ENCODE measurements at places on chromosomes 12 and 14. TPM values are rescaled to one million over a fixed set of nuclear protein-coding genes. Genes with fewer than 3 reads are reported as not detected.

DNA sequence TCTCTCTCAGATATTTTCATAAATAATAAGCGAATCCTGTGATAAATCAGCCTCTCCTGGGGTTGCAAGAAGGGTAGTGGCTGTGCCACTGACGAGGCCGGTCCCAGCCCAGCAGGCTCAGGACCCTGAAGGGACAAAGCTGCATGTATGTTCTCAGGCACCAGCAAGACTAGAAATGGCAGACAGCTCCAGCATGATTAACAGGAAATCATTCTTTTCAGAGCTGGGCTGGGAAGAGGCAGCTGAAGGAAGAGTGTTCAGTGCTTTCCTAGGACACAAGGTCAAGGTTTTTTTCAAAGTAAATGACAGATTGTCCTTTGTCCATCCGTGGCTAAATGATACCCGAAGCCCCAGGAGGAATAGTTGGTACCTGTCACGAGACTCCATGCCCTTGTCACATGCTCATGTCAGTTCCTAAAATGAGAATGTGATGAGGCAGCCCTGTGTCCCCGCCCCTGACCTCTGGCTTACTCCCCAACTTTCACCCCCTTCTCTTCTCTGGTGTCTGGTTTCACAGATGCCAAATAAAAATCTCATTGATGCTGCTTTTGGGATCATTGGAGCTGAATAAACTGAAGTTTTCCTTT lies 65.1 kb downstream of the PPP1R36 start:
- H3K36me3 ChIP-seq, result no peaks in the 10 kb centered on the region
- no peaks in the 10 kb centered on the region for H3K27me3 ChIP-seq
- no peak overlapping the region for H3K27ac ChIP-seq
- no peak for DNase-seq

- H3K27ac ChIP-seq, result no peak overlapping the region
- H3K27me3 ChIP-seq, result no peaks in the 10 kb centered on the region
- H3K4me3 ChIP-seq, result no peak overlapping the region
Measured at GRCh38 chr12:112140728-112141127, 15.4 kb downstream of the TRAFD1 start.

Gene ZNF385A
- total RNA-seq, result 2.3 TPM

Gene NPAS3
- total RNA-seq, result 0.26 TPM

Gene CRACR2A
- total RNA-seq, result 3.3 TPM

GRCh38 chr12:109863847-109864712 lies 16.3 kb downstream of the GLTP start:
- no peak overlapping the region for H3K27ac ChIP-seq
- H3K36me3 ChIP-seq, result no peaks in the 10 kb centered on the region
- peaks cover 4% of the 10 kb centered on the region for H3K4me1 ChIP-seq
- DNase-seq, result peak; percentile 24
- no peak overlapping the region for H3K4me3 ChIP-seq

Gene DMAC2L
- 4.8 TPM for total RNA-seq

Gene RNASE2
- not detected for total RNA-seq

Gene SLC10A1
- not detected for total RNA-seq

GRCh38 chr14:54098536-54098935 lies 141.9 kb upstream of the BMP4 start:
- no peaks in the 10 kb centered on the region for H3K36me3 ChIP-seq
- no peaks in the 10 kb centered on the region for H3K4me1 ChIP-seq
- H3K27me3 ChIP-seq, result no peaks in the 10 kb centered on the region
- DNase-seq, result no peak
- H3K27ac ChIP-seq, result no peak overlapping the region

Gene CELA1
- not detected for total RNA-seq

DNA sequence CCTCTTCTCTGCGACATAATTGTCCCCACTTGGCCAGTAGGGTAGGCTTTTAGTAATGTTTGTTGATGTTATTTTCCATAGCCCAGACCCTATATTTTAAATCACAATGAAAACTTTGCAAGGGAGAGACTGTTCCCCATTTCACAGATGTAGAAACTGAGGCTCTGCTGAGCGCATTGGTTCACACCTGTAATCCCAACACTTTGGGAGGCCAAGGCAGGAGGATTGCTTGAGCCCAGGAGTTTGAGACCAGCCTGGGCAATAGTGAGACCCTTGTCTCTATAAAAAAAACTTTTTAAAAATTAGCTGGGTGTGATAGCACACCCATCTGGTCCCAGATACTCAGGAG lies 114.8 kb downstream of the DIP2B start:
- H3K27ac ChIP-seq, result no peak overlapping the region
- no peaks in the 10 kb centered on the region for H3K27me3 ChIP-seq
- H3K4me3 ChIP-seq, result no peak overlapping the region

DNA sequence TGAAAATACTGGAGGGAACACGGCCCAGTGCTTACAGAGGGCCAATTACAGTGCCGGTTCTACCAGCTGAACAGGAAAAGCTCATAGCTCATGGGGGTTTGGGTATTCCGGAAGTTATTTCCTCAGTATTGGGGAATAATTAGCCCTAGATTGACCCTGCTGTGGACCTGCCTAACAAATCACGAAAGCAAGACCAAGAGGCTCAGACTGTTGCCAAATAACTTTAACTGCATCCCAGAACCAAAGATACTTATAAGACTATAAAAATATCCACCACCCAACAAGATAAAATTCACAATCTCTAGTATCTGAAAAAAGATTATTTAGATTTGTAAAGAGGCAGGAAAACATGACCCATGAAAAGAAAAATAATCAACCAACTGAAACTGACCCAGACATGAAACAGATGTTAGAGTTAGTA lies 8.0 kb upstream of the OR5AU1 start:
- no peaks in the 10 kb centered on the region for H3K36me3 ChIP-seq
- DNase-seq, result peak; percentile 12
- no peak overlapping the region for H3K27ac ChIP-seq
- peaks cover 15% of the 10 kb centered on the region for H3K27me3 ChIP-seq
- no peak overlapping the region for H3K4me3 ChIP-seq

DNA sequence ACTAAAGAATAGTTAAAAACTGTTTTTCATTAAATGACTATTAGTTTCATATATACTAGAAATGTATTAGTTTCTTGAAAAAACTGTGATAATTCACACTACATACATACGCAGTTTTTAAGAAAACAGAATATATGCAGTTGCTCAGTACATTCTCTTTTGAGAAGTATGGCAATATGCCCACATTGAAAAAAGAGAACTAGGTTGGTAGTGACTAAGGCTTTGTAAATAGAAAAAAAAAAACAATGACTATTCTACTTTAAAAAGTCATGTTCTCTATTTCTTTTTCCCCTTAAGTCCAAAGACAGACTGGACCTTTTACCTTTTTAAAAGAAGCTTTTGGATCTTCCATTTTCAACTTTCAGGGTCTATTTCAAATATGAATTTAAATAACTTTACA lies 25.0 kb downstream of the SNX6 start:
- no peaks in the 10 kb centered on the region for H3K27me3 ChIP-seq
- no peak overlapping the region for H3K27ac ChIP-seq
- H3K4me1 ChIP-seq, result no peaks in the 10 kb centered on the region
- DNase-seq, result peak; percentile 39

DNA sequence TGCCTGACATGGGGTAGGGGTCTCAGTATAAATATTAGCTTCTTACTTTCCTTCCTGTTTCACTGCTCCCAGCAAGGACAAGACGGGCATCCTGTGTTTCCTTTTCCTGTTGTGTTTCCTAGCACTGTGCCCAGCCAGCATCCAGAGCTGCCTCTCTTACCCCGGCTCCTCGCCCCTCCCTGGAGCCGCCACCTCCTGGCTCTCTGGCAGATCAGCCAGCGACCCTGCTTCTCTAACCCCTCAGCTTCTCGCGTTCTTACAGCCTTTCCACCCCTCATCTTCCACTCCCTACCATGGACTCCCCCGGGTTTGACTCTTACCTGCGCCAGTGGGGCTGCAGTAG lies 17.8 kb downstream of the HDAC7 start:
- no peak overlapping the region for H3K4me3 ChIP-seq
- H3K4me1 ChIP-seq, result peaks cover 17% of the 10 kb centered on the region
- DNase-seq, result no peak
- H3K27ac ChIP-seq, result no peak overlapping the region
- H3K36me3 ChIP-seq, result peaks cover 18% of the 10 kb centered on the region
- no peaks in the 10 kb centered on the region for H3K27me3 ChIP-seq

DNA sequence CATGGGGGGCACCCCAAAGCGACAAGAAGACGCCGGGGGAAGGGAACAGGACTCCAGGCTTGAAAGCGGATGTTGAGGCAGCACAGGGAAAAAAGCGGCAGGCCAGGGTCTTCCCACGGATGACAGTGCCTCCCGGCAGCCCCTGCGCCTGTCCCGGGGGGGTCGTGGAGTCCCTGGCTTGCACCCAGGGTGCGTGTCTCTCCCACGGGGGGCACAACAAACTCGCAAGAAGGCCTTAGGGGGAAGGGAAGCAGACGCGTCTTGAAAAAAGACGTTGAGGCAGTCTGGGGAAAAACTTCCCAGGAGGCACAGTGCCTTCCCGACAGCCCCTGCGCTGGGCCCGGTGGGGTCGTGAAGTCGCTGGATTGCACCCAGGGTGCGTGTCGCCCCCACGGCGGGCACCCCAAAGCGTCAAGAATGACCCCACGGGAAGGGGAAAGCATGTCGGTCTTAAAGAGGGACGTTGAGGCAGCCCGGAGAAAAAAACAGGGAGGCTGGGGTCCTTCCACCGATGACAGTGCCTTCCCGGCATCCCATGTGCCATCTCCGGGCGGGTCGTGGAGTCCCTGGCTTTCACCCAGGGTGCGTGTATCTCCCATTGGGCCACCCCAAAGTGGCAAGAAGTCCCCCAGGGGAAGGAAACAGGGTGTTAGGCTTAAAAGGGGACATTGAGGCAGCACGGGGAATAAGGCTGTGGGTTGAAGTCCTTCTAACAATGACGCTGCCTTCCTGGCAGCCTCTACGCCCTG lies 159.9 kb upstream of the ALG10B start:
- no peaks in the 10 kb centered on the region for H3K27me3 ChIP-seq
- no peak overlapping the region for H3K4me3 ChIP-seq
- no peaks in the 10 kb centered on the region for H3K4me1 ChIP-seq
- no peak overlapping the region for H3K27ac ChIP-seq
- DNase-seq, result no peak

GRCh38 chr12:82130762-82131161 lies 227.4 kb downstream of the CCDC59 start:
- H3K27me3 ChIP-seq, result no peaks in the 10 kb centered on the region
- no peaks in the 10 kb centered on the region for H3K4me1 ChIP-seq
- DNase-seq, result no peak
- no peaks in the 10 kb centered on the region for H3K36me3 ChIP-seq
- H3K4me3 ChIP-seq, result no peak overlapping the region
- H3K27ac ChIP-seq, result no peak overlapping the region

GRCh38 chr12:65168681-65169319 lies 583 bp upstream of the LEMD3 start:
- peaks cover 3% of the 10 kb centered on the region for H3K27me3 ChIP-seq
- no peak for DNase-seq
- peaks cover 6% of the 10 kb centered on the region for H3K4me1 ChIP-seq
- H3K36me3 ChIP-seq, result no peaks in the 10 kb centered on the region

GRCh38 chr12:46692606-46693005 lies 133.2 kb downstream of the SLC38A4 start:
- H3K27ac ChIP-seq, result no peak overlapping the region
- no peaks in the 10 kb centered on the region for H3K36me3 ChIP-seq
- H3K4me3 ChIP-seq, result no peak overlapping the region
- no peaks in the 10 kb centered on the region for H3K4me1 ChIP-seq

Gene VRTN
- total RNA-seq, result not detected

- H3K4me3 ChIP-seq, result no peak overlapping the region
- no peaks in the 10 kb centered on the region for H3K36me3 ChIP-seq
- H3K4me1 ChIP-seq, result no peaks in the 10 kb centered on the region
Measured at GRCh38 chr12:82698708-82699564, 12.2 kb downstream of the TMTC2 start.

Gene FOXG1
- total RNA-seq, result not detected

Data from fibroblast of lung (primary cell).